ENCODE measurements at places on chromosomes 5 and 9.
A peak's percentile ranks its signal among the peaks of the same experiment; 100 is the strongest.

GRCh38 chr5:144356489-144356888 lies 185.8 kb downstream of the KCTD16 start:
- no peak for DNase-seq

- DNase-seq: no peak
Observed at GRCh38 chr9:91732187-91733005, 217.6 kb downstream of the ROR2 start.

- DNase-seq: no peak
Observed at GRCh38 chr5:12626556-12626955, 722.3 kb upstream of the CTNND2 start.

DNA sequence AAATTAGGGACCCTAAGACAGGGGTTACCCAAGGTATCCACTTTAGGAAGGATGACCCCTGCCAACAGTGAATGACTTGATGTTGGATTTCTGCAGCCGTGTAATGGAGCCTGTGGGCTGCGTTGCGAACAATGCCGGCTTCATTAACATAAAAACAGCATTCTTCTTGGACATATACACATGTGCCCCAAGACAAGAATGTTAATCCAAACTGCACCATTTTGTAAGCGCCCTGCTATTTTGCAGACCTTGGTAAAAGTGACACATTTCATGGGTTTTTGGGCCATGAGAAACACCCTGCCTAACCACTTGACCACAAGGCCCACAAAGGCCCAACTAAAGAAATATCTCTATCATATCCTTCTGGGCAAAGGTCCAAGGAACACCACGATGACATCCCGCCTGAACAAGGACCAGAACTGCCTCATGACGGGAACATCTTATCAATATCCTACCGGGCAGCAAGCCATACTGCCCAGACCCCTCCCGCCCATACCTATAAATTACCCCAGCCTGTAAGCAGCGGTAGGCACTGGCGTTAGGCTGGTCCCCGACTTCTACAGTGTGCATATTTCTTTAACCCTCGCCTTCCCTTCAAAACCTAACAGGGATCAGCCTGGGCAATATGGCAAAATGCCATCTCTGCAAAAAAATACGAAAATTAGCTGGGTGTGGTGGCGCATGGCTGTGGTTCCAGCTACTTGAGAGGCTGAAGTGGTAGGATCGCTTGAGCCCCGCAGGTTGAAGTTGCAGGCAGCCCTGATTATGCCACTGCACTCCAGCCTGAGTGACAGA lies 9.7 kb upstream of the PDCD1LG2 start:
- DNase-seq: no peak

- peak; percentile 19 for DNase-seq
Observed at GRCh38 chr9:73872701-73873100, 624.4 kb upstream of the RORB start.

DNA sequence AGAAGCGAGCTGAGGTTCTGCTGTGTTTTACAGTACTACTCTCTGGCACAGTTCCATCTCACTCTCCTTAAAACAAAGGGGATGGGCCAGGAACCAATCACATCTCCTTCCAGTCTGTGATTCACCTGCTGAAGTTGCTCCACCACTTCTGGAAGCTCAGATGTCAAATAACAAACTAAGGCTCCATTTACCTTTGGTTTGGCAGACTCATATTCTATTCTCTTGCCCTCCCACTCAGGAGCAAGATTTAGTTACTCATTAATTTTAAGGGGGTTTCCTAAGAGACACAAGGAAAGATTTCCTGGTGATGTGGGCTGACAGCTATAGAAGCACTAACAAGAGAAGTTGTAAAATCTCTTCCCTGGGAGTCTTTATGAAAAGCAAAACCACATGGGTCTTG lies 37.8 kb upstream of the KIF2A start:
- DNase-seq: peak; percentile 23

DNA sequence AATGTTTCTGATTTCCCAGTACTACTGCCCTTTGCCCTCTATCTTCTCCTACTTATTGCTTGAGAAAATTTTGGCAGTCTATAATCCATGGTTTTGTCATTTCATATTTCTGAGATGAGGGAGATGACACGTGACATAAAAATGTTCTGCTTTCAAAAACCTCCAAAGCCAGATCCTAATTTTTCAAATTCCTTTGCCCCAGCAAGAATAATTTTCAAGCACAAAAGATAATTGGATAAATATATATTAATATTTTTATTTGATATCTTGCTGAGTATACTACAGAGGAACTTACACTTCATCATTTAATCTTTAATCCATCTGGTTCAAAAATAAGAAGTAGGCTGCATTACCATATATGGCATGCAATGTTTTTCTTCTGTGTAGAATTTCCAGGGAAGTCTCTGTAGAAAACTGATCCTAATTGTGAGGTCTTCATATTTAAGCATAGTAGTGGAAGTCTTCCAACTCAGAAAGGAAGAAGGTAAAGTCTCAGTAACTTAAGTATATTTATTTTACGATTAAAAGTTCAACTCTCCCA lies 1738.8 kb downstream of the EFNA5 start:
- DNase-seq: no peak

- no peak for DNase-seq
Observed at GRCh38 chr9:135249191-135249590, 161.7 kb downstream of the OLFM1 start.

DNA sequence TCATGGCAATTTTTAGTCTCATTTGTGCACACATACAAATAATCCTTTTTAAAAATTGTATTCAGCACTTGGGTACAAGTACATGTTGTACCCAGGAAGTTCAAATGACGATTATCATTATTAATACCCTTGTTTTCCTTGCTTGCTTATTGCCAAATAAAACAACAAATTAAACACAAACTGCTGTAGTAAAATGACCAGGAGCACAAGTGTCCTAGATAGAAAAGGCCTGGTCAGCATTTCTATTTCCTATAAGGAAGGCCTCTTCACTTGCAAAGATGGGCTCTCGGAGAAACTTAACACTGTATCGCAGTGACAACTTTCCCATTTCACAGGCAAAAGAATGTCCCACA lies 34.7 kb upstream of the PLPP1 start:
- DNase-seq: no peak

DNA sequence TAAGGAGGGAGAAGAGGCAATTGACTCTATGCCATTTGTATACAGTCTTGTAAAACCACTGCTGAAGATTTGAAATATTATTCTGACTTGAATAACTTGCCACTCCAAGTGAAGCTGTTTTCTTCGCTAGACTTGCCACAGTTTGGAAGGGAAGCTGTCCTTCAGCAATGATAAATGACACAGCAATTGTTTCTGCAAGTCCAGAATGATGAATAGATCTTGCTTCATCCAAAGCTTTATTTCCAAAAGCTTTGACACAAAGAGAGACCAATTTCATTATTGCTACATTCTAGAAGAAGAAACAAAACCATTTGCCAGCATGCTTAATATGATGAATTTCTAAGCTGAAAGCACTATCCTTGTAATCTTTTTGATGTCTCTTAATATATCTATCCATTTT lies 73.7 kb downstream of the ZNF366 start:
- no peak for DNase-seq

- DNase-seq: no peak
Observed at GRCh38 chr9:73565833-73566465, 414.3 kb downstream of the ANXA1 start.

DNA sequence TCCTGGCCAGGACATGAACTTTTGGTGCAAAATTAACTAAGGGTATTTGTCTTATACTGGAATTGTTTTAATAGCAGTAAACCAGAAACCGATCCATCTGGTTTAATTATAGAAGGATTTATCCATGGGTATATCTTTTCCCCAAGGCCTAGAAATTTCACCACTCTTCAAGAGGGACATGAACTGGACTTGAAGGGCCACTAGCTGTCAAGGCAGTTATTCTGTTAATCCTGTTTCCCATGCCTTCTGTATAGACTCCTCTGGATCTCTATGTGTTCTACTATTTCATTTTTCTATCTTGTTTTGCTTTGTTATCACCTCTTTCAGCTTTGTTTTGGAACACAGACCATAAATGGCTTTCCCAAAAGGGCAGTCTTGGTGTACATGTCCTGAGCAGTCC lies 467.6 kb downstream of the KIF4B start:
- no peak for DNase-seq

DNA sequence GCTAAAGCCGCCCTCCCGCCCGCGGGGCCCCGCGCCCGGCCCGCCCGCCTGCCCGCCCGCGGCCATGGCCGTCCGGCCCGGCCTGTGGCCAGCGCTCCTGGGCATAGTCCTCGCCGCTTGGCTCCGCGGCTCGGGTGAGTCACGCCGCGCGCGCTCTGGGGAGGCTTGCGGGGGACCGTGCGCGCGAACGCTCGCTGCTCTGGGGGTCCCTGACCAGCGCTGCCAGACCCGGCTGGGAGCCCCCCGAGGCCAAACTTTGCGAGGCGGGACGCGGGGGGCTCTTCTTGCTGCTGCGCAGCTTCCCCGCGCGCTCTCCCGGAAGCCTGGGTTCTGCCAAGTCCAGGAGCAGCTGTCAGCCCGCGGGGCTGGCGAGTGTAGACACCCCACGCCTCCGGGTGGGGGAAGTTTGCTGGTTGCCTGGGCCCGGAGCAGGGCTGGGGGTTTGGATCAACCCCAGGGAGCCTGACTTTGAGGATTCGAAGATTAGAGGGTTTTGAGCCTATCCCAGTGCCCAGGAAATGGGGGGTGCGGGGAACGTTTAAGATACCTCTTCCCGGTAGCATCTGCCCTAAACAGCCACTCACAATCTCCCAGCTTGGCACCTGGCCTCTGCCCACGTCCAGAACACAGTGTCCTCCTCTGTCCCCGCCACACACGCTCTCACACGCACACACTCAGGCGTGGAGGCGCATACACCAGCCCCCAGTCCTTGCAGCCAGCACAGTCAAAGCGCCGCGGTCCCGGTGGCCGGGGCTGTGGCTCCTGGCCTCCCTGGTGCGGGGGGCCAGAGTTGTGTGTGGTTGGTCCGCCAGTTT lies 535 bp downstream of the UNC5A start:
- peak; percentile 38 for DNase-seq

GRCh38 chr9:5982317-5982716 lies 33.1 kb downstream of the RANBP6 start:
- no peak for DNase-seq

GRCh38 chr5:59873113-59873512 lies 20.4 kb downstream of the PDE4D start:
- DNase-seq: no peak

DNA sequence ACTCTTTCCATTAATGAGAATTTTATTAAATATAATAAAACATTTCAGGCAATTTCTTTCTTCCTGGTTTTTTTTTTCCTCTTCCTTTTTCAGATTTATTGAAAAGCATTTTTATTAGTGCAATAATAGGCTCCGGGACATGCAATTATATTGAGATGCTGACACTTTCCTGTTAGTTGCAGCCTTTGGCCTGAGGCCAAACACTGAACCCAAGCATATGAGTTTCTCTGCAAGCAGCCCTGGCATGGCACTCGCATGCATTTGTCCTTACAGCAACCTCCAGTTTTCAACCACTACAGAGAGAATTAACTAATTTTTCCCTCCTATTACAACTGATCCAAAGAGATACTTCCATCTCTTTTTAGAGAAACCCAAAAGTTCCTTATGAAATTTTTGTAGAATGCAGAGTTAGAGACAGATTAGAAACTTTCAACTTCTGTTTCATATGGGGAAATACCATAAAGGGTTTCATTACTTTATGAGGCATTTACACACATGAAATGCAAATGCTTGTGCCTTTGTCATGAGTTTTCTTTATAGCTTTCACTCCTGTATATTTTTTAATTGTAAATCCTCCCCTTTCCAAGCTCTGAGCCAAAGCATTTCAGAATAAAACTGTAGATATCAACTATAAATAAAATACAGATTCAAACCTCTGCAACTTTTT lies 183.0 kb downstream of the CETN3 start:
- no peak for DNase-seq

GRCh38 chr5:101585366-101585765 lies 682.3 kb upstream of the ST8SIA4 start:
- no peak for DNase-seq

GRCh38 chr9:130763331-130764171 lies 70.0 kb downstream of the EXOSC2 start:
- no peak for DNase-seq

GRCh38 chr9:36101916-36102741 lies 34.4 kb upstream of the GLIPR2 start:
- no peak for DNase-seq

DNA sequence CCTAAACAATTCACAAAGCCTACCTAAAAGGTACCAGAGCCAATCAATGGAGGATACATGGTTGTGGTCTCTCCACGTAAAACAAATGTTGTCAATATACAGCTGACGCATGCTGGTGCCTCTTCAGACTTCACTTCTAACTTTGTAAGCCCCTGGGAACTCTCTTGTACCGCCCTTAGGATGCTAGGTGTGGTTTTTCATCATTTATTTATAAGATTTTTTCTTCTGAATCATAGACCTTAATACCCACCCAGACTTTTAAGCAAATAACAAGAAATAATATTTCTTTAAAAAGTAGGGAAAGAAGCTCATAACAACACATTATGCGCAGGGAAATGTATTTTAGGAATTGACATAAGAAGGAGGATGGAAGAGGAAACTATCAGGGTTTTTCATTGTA lies 33.0 kb downstream of the SSBP2 start:
- DNase-seq: no peak

- no peak for DNase-seq
Observed at GRCh38 chr5:151074557-151074956, 6.3 kb downstream of the TNIP1 start.

DNA sequence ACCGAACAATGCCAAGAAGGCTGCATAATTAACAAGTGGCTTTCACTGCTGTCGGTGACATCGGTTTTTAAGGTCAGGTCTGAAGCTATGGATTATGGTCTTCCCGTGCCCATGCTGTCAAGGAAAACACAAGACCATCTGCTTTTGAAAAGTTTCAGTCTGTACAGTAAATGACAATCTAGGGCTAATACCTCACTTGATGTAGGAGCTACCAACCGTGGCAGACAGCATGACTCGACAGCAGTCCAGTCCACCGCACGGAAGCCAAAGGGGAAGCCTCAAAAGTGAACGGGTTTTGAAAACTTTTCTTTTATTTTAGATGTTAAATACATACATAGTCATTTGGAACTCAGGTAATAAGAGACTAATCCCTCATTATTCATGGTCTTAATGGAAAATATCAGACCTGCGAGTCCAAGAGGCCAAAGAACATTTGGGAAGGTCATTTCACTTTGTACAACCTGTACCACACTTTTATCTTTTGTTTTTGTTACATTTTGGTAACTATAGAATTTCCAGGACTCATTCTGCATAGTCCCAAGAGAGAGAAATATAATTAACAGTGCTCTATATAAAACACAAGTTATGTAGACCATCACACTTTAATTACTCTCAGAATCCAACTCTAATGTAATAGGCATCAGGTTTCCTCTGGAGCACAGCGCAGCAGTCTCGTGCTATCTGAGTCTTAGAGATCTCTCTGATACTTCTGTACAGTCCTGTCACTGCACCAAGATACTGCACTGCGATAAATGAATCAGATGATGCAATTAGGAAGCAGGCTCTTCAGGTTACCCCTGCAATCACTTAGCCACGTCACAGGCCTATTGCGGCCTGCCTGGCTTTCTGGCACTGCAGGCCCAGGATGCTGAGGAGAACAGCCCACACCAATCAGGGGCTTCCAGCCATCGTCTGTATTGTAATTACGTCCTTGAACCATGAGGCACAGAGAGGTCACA lies 184.9 kb downstream of the FANCC start:
- no peak for DNase-seq

- no peak for DNase-seq
Observed at GRCh38 chr9:87740209-87740608, 14.3 kb downstream of the CTSL start.

- no peak for DNase-seq
Observed at GRCh38 chr5:103907001-103907400, 344.4 kb upstream of the NUDT12 start.

- DNase-seq: no peak
Observed at GRCh38 chr9:133970581-133971058, 21.5 kb downstream of the VAV2 start.

All from right kidney (tissue), 9 donors.